ENCODE measurements at places on chromosomes 3 and 15. TPM values are rescaled to one million over a fixed set of nuclear protein-coding genes. Genes with fewer than 3 reads are reported as not detected.

- no peak for DNase-seq
Measured at GRCh38 chr3:13832130-13832529, 47.7 kb downstream of the WNT7A start.

GRCh38 chr3:13159890-13160289, 86.7 kb upstream of the IQSEC1 start:
- DNase-seq: no peak

- DNase-seq: no peak
Measured at GRCh38 chr3:57402675-57403074, 110.2 kb upstream of the ASB14 start.

DNA sequence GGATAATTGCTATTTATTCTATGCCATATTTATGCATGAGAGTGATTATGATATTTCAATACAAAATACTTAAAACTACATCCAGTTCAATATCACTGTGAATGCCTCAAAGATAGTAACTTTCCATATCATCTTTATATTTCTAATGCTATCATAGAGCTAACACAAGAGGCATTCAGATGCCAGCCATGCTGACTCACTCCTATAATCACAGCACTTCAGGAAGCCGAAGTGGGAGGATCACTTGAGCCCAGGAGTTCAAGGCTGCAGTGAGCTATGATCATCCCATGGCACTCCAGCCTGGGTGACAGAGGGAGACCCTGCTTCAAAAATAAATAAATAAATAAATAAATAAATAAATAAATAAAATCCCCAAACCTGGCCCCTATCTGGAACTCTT, 498.7 kb downstream of the EPHA3 start:
- no peak for DNase-seq

- no peak for DNase-seq
Measured at GRCh38 chr3:10023587-10024310, 2.5 kb upstream of the FANCD2 start.

DNA sequence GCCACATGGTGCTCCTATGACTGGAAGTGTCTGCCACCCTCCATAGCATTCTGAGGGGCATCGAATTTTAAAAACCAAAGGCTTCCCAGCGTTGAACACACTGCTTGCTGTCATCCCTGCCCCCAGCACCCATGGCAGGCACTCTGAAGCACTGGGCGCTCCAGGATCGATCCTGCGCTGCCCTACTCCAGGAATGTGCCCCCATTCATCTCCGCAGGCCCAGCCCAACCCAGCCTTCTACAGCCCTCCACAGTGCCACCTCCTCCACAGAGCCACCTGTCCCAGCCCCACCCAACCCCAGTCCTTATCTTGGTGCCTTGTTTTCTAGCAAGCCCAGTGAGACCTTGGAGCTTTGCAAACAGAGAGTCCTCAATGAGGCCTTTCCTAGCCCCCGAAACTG, 52.2 kb downstream of the WNT7A start:
- DNase-seq: no peak

DNA sequence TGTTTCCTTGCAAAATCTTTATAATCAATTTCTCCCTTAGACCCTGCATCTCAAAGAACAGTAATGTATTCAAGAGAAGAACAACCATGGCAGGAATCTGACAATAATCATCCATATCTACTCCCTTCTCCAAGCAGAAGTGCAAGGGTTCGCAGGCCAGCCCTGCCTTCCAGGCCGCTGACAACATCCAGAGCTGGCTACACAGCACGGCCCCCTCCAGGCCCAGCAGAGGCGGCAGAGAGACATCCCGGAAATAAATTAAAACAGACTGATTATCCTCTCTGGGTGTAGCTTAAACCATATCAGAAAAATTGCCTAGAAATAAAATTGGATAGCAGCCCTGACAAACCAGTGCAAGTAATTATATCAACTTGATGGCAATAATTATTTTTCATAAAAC, 223.3 kb downstream of the FAM43A start:
- DNase-seq: no peak

- no peak for DNase-seq
Measured at GRCh38 chr3:144822671-144823070, 851.0 kb downstream of the DIPK2A start.

DNA sequence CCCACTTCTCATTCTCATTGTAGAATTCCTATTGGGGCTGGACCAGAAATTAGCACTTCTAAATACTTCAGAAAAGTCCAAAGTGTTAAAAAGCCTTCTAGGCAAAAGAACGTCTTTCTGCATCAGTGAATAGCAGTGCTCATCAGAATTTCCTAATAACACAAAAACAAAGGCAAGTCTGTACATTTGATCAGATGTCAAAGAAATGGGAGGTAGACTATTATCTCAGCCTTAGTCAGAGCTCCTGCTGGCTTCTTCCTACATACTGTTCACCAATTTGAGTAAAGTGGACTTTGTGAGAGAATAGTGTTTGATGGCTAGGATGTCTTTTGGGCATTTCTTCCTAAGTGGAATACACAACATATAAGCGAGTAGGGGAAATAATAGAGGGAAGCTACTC, 48.7 kb downstream of the FOXB1 start:
- no peak for DNase-seq

GRCh38 chr3:5974630-5975322, 787.3 kb downstream of the EDEM1 start:
- DNase-seq: no peak

- no peak for DNase-seq
Measured at GRCh38 chr15:80386151-80386550, 18.0 kb upstream of the ARNT2 start.

DNA sequence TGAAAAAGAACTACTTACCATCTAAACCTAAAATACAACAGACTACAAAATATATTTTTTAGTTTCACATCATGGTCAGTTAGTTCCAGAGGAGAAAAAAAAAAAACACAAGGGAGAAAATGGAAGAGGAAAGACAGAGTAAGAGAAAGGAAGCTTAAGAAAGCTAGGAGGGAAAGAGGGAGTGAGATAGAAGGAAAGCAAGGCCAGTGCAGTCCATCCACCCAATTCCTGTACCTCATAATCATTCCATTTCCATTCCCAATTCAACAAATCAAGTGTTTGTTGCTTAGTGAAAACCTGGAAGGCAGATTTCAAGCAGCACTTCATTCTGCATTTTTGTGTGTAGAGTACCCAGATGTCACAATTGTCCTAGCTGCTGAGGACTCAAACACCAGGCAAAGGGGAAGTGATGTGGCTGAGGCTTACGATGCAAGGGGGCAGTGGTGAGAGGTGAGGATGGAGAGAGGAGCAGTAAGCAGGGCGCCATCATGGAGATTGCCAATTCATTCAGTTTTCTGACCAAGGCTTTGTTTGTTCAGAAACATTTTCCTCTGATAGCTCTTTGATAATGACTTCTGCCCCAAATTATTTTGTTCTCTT, 83.6 kb upstream of the GSK3B start:
- DNase-seq: no peak

DNA sequence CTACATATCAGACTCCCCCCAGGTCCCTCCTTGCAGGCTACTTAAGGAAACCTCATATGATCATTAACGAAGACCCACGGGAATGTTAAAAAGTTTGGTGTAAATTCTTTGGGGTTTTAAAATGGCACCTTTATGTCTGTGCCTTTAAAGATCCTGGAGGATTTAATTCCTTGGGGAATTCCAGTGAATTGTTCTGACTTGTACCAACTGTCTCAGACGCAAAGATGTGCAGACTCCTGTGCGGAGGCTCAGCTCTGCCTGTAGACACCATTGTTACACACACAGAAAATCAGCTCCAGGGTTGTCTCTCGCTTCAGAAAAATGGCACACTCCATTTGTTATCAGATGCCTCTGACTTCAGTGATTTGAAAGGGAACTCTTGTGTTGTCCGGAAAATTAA, 414.4 kb upstream of the CFAP20DC start:
- no peak for DNase-seq

GRCh38 chr15:36403351-36403750, 176.1 kb upstream of the CDIN1 start:
- no peak for DNase-seq

DNA sequence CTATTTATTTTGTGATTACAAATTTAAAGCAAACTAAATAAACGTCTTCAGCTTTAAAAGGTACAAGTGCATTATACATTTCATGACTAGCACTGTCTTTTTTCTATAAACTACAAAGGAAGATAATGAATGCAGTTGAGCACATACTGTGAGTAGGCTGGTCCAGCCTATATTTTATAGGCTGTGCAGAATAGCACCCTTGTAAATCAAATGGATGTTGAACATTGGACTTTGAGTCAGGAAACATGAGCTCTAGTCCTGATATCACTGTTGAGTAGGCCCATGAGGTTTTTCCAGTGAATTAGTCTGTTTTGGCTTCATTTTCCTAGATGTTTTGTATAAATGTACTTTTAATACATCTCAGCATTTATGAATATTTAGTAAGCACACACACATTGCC, 447.3 kb upstream of the KCNMB2 start:
- DNase-seq: no peak

- no peak for DNase-seq
Measured at GRCh38 chr3:74129056-74129455, 485.4 kb downstream of the CNTN3 start.

GRCh38 chr15:38691377-38691776, 126.8 kb upstream of the RASGRP1 start:
- DNase-seq: no peak

- no peak for DNase-seq
Measured at GRCh38 chr15:97168704-97169475, 791.6 kb upstream of the ARRDC4 start.

DNA sequence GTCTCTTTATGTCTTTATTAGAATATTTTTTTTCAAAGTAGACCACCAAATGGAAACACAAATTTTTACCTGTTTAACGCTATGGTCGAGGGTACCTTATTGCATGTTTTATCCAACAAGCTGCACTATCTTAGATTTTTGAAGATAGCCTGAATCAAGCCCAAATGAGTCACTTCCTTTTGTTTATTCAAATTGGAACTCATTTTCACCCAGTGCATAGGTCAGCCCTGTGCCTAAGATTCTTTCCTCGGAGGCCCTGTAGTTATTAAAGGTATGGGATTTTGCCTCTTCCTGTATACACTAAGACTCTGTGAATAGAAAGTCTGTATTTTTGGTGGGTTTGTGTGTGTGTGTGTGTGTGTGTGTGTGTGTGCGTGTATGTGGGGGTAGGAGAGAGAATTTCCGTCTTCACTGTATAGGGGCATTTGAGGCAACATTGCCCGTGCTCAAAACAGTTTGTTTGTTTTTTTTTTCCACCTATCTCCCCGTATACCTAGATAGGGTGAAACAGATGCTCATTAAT, 358.0 kb upstream of the CADM2 start:
- no peak for DNase-seq

DNA sequence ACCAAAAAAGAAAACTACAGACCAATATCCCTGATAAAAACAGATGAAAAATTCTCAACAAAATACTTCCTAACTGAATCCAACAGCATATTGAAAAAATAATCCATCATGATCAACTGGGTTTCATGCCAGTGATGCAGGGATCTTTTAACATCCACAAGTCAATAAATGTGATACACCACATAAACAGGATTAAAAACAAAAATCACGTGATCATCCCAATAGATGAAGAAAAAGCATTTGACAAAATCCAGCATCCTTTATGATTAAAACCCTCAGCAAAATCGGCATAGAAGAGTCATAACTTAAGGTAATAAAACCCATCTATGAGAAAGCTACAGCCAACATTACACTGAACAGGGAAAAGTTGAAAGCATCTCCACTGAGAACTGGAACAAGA, 107.5 kb downstream of the DCLK3 start:
- DNase-seq: no peak

DNA sequence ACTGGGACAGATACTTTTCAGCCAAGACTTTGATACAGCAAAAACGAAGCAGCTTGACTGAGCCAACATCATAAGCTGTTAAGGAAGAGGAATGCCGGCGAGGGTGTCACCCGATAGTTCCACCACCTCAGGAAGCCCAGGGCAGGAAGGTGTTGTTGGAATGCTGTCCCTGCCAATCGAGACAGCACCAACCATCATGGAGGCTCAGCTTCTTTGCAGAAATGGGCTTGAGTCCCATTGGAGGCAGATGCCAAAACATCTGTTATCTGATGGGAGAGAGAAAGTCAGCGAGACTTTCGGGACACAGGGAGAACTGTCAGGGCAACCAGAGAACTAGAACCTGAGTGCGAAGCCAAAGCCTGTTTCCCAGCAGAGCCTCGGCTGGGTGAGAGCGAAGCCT, 50.7 kb downstream of the CA12 start:
- no peak for DNase-seq

DNA sequence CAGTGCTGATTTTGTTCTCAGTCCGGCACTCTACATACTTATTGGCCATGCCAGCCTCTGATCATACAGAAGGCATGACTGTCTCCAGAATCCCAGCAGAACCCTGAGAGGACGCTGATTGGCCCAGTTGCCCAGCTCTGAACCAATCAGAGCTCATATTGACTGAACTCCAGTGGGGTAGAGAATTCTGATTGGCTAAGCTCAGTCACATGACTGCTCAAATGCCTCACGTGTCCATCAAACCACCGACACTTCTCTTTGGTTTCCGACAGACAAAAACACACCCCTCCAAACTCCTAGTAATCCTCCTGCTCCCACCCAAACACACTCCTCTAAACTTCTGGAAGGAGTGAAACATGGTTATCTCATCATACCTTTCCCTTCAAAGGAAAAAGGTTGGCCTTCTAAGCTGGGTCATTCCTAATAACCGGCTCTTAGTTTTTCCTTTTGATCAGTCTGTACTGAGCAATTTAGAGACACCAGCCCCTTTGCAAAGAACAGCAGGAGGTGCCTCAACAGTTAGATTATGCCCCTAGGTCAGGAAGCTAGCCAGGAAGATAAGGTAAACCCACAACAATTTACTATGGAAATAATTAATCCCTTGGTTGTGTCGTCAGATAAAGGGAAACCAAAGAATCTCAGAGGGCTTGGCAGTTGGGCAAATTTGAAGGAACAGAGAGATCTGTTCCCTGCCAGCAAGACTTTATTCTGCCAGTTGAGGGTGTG, 187.8 kb downstream of the TLE3 start:
- no peak for DNase-seq

DNA sequence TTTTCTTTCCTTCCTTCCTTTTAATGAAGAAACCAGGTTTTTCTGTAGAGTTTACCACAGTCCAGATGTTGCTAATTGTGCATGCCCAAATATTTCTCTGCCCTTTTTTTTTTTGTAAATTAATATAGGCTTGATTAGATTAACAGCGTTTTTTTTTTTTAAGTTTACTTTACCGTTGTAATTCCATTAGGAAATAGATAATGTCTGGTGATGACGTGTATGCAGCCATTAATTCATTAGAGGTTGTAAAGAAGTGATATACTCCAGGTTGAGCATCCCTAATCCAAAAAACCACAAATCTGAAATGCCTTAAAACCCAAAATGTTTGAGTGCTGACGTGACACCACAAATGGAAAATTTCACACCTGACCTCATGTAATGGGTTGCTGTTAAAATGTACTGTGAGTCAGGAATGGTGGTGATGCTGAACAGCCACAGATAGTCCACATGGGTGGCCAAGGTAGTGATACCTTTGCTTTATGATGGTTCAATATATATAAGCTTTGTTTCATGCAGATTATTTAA, 43.2 kb downstream of the KNL1 start:
- DNase-seq: no peak

IQCH gene
- 1.6 TPM for total RNA-seq

ZBTB20 gene
- 83.2 TPM for total RNA-seq

SLC6A20 gene
- not detected for total RNA-seq

GNAT1 gene
- total RNA-seq: 0.08 TPM

TMEM42 gene
- total RNA-seq: 5.8 TPM

LTK gene
- total RNA-seq: 3.0 TPM

RHO gene
- not detected for total RNA-seq

FANCD2OS gene
- total RNA-seq: not detected

All from liver (tissue), 10 donors.